Stimulated activated CD4-positive, alpha-beta T cell treated with anti-CD3 and anti-CD28 coated beads, TNF-alpha, amount 100 ng/mL, for 24 hours (primary cell): ENCODE measurements at places on chromosomes 6 and 20.

GRCh38 chr20:15205719-15206118 is 868.3 kb upstream of the FLRT3 start:
- no peak for DNase-seq

DNA sequence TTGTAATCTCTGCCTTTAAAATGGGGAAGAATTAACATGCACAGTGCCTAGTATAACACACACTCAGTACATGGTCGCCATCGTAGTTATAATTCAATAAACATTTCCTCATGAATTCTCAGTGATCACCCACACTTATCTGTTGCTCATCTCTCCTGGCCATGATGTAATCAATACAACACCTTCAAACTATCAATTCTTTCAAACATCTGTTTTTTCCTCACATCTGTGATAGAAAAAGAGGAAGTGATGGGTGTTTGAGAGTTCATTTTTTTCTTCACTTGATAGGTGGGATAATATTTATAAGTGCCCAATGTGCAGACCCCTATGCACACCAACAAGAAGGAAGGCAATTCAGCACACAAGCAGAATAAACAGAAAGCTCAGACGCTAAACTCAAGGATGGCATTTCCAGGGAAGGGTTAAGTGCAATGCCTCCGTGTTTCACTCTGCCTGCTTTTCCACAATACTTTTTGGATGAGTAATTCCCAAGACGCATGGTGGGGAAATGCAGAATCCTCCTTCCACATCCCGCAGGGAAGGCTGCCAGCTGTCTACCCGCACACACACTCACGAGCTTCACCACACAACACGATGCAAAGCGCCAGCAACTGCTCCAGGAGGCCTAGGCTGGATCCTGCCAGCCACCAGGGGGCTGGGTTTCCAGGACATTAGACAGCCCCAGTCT is 100.3 kb downstream of the GMPR start:
- no peak for DNase-seq

DNA sequence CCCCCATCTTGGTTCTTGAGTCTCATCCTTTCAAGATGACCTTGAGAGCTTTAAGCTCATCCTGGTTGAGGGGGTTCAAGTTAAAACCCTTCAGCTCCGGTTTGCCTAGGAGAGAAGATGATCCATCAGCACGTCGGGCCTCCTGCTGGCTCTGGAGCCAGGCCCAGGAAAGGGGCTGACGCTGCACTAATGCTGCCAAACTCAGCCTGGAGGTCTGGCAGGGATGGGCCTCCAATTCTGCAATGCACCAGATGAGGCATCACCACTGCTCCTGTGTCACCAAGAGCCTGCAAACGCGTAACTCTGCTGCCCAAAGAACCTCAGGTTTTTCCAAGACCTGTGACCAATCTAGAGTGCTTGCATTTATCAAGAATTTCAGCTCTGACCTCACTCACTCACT is 6.1 kb downstream of the PDRG1 start:
- DNase-seq, result no peak

DNA sequence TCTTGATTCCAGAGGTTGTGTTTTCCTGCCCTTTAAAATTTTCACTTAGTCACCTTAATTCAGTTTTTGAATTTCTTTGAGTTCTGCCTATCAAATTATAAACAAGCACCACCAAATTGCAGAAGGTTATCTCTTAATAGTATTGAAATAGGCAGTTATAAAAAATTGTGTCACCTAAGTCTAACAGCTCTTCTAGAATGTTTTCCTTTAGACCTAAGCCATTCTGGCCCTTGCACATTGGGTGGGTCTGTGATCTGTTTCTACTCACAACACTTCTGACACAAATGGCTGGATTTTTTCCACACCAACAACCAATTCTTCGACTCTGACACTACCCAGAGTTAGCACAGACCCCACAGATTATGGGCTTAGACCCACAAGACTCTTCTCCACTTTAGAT is 101.9 kb downstream of the CARMIL1 start:
- no peak for DNase-seq

GRCh38 chr6:24838081-24838480 is 39.4 kb upstream of the ARMH2 start:
- no peak for DNase-seq

- no peak for DNase-seq
These were observed 20.6 kb upstream of the EPB41L2 start for GRCh38 chr6:131083687-131084086.

- DNase-seq, result peak; percentile 37
These were observed 1.4 kb downstream of the TFEB start for GRCh38 chr6:41733707-41734665.

DNA sequence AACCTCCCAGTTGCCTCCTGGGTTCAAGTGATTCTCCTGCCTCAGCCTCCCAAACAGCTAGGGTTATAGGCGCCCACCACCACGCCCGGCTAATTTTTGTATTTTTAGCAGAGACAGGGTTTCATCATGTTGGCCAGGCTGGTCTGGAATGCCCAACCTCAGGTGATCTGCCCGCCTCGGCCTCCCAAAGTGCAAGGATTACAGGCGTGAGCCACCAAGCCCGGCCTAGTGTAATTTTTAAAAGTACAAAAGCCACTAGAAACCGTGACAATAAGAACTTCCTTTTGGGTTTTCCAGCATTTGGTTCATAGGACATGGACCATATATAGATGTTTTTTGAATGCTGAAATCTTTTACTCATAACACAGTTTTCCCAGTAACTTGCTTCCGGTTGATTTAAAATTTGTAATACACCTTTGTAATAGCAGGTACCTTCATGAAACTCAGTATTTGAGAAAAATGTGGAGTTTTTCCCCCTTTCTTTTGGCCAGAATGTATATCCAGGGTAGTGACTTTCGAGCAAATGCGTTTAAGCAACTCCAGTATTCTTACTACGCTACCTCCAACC is 467 bp downstream of the PXT1 start:
- DNase-seq, result no peak

GRCh38 chr6:27814665-27815424 is 97.4 kb downstream of the OR2B2 start:
- DNase-seq, result no peak

- no peak for DNase-seq
These were observed 15.4 kb downstream of the SLC17A4 start for GRCh38 chr6:25769983-25770382.

- no peak for DNase-seq
These were observed 147.8 kb downstream of the HS3ST5 start for GRCh38 chr6:114195027-114195365.

DNA sequence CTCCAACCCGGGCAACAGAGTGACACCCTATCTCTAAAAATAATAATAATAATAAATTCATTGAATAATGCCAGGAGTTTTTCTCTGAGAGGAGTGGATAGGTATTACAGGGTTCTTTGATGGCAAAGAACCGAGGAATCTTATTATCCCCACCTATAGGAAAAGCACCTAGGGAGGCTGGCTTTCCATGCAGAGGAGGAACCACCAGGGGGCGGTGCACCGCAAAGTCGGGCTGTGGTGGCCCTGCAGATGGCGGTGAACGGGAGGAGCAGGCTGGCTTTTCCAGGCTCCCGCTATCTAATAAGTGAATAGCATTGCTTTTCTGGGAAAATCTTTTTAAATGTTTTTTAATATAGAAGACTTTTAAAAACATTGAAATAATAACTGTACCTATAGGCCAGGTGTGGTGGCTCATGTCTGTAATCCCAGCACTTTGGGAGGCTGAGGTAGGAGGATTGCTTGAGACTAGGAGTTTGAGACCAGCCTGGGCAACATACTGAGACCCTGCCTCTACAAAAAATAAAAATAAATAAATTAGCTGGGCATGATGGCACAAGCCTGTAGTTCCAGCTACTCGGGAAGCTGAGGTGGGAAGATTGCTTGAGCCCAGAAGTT is 864.2 kb downstream of the KIF16B start:
- no peak for DNase-seq

DNA sequence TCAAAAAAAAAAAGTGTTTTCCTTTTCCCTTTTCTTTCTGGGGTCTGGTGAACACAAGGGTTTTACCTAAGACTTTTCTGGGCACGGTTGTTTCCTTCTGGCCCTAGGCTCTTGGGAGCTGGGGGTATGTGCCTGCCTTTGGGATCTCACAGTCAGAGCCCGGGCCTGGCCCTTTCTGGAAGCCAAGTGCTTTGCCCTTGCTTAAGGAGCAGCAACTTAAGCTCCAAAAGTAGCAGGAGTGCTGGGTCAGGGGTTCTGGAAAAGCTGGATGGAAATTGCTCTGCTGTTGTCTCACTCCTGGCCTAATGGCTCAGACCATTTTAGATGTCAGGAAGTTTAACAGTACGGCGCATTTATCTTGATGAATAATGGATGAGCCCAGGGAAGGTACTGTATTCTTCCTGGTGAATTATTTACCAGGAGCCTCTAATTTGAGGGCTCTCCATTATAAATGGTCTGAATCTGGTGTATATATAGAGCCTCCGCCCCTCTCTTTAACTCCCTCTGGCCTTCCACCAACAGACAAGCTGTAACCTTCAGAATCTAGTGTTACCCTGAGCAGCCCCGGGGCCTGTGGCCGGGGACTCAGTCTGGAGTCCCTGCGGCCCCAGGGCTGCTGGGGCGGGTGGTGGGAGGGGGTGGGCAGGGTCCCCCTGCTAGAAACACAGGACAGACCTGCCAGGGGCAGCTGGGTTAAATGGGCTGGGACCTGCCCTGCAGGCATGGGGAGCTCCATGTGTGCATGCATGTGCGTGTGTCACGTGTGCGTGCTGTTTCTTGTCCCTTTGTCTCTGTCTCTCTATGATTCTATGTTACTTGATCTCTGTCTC is 37.5 kb downstream of the PTK7 start:
- no peak for DNase-seq

DNA sequence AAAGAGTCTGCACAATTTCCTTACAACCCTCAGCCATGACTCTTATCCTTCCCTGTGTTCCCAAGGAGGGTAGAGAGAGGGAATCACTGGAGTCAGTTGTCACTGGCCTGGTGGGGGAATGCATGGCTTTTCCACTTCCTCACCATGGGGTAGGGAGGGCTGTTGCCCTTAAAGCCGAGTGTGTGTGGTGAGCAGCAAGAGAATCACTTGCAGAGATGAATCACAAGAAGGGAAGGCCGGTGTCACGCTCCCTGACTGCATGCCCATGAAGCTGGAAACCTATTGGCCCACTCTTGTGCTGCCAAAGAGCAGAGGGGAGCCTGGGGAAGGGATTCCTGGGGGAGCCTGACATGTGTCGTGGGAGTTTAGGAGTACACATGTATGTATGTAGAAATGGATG is 18.1 kb upstream of the BMP6 start:
- no peak for DNase-seq

- DNase-seq, result no peak
These were observed 20.5 kb downstream of the XRN2 start for GRCh38 chr20:21323640-21324039.

- DNase-seq, result no peak
These were observed 140.4 kb upstream of the SUPT3H start for GRCh38 chr6:45518013-45518720.

- DNase-seq, result no peak
These were observed 34.3 kb downstream of the GPLD1 start for GRCh38 chr6:24455061-24455460.

- peak; percentile 14 for DNase-seq
These were observed 770 bp downstream of the TCF19 start for GRCh38 chr6:31158863-31159855.

DNA sequence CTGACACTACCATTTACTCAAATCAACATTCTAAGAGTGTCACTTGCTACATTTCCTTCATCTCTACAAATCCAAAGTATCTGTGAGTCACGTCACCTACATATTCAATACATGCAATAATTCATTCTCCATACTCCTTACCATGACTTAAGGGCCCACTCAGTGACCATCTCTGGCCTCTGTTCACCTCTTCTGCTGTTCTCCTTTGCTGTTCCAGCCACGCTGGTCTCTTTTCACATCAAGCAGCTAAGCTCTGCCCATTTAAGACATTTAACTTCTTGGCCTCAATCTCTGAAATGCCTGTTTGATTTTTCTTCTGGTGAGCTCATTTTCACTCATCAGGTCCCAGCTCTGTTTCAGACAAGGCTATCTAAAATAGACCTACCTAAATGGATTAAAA is 46.5 kb downstream of the HFE start:
- no peak for DNase-seq

- no peak for DNase-seq
These were observed 448.6 kb downstream of the GJA1 start for GRCh38 chr6:121884091-121884490.

- DNase-seq, result no peak
These were observed 11.3 kb upstream of the ADRM1 start for GRCh38 chr20:62291251-62292066.

GRCh38 chr6:42781546-42781795 is 381 bp upstream of the BICRAL start:
- DNase-seq, result no peak

DNA sequence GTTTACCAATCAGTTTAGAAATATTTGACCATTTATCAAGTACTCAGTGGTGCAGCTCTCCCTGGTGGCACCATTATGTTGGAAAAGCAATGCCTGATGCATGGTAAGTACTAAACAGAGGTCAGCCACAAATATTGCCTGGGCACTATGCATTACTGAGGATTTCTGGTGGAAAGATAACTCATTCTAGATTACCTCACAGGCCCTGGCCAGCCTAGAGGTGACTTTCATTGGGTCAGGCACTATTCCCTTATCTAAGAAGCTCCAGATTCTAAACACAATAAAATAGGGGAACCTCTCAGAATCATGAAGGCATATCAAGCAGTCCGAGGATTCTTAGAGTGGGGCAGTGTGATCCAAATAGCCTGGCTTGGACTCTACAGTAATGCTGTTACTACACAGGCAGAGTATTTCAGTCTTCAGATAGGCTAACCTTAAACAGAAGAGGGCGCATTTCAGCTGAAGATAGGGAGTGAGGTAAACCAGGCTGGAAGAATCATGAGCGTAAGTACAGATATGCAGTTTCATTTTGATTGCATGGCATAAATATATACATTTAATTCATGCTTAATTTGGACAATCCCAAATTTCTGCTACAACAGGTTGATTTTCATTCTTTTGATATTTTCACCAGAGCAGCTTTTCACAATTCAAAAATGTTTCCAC is 12.1 kb downstream of the LGSN start:
- no peak for DNase-seq

DNA sequence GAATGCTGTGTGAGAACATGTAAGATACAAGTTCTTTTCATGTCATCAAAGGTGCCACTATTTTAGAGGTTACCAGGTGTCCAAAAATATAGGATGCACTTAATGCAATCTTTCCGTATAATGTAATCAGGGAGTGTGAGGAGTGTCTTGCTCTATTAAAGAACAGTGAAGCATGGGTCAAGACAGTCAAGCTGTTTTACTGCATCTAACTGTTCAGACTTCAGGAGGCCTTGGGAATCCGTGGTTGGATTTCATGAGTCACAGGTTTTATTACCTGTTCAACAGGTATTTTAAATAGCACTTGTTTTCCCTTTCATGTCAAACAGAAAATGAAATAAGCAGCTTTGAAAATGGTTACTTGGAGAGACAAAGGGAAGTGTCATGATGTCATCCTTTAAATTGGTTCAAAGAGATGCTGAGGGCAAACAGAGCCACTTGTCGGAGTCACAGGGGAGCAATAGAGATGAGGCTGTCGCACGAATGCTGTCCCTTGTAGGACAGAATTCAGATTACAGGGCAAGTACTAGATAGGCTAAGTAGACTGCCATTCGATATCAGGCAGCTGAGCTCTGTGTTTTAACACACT is 621.5 kb downstream of the QKI start:
- no peak for DNase-seq
